ENCODE measurements at places on chromosomes 5 and 9. TPM values are rescaled to one million over a fixed set of nuclear protein-coding genes. Genes with fewer than 3 reads are reported as not detected.

IL9 gene
- not detected for total RNA-seq

DNA sequence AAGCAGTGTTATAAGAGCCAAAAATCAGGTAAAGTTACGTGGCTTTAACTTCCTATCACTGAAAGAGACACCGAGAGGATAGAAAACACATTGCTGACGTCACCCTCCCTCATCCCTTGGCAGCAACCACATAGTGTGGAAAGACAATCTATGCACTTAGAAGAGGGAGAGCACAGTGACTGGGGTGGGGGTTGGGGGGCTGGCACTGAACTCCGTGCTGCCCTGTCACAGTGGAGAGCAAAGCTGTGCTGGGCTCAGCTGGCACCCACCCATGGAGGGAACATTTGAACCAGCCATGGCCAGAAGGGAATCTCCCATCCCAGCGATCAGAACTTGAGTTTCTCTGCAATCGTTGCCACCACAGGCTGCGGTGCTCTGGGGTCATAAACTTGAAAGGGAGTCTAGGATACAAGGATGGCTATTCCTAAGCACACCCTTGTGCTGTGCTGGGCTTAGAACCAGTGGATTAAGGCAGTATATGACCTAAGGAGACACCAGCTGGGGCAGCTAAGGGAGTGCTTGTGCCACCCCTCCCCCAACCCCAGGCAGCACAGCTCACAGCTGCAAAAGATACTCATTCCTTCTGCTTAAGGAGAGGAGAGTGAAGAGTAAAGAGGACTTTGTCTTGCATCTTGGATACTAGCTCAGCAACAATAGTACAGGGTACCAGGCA, 73.4 kb downstream of the KIAA0825 start:
- DNase-seq, result no peak

IFNA2 gene
- total RNA-seq, result not detected

NPR2 gene
- 10.7 TPM for total RNA-seq

AGXT2 gene
- total RNA-seq, result not detected

ZNF366 gene
- not detected for total RNA-seq

- no peak for DNase-seq
Measured at GRCh38 chr9:127535834-127536233, 76.2 kb upstream of the STXBP1 start.

- no peak for DNase-seq
Measured at GRCh38 chr5:151954255-151954654, 29.6 kb upstream of the GLRA1 start.

- no peak for DNase-seq
Measured at GRCh38 chr9:71725590-71726338, 42.5 kb downstream of the CEMIP2 start.

GRCh38 chr5:14945450-14945849, 73.9 kb upstream of the ANKH start:
- DNase-seq, result no peak

DNA sequence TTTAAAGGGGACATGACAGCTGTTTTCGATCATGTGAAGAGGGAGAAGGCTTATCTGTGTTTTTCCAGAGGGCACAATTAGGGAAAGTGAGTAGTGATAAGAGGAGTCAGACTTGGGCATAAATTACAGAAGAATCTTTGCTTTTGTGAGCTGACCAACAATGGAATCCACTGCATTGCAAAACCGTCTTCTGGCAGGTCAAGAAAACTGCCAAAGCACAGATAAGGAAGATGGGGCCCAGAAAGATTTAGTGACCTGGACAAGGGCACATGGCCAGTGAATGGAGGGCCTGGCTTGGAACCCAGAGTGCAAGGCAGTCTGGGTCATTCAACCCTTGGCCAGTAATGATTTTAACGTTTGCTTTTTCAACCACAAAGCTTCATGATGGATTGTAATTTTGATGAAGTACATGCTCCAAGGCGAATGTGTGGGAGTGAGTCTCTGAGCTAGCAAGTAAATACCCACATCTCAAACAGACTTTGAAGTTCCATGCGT, 153.2 kb upstream of the MAST4 start:
- DNase-seq, result no peak

DNA sequence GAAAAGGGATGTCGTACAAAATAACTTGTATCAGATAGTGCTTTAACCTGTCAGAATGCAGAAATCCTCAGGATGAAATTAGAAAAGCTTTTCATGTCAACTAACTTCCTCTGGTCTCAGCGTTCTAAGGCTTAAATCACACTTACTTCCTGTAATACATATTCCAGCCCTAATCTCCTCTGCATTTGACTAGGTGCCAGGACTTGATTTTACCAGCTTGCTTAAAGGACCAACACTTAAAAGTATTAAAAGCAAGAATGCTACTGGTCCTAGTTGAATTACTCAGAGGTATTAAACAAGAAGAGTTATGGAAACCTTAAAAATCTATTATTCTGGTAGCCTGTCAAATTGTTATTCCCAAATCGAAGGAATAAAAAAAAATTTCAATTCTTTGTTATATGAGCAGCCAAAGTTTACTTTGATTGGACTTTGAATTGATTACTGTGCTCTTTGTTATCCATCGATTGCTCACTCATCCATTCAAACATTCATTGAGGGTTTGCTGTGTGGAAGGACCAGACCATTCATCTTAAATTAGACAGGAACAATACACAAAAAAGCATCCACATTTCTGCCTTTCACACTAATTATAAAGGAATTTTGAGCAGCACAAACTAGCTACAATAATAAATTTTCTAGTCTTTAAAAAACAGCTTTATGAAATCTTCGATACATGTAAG, 108.7 kb downstream of the MUSK start:
- DNase-seq, result no peak

GRCh38 chr5:101271416-101271815, 368.3 kb upstream of the ST8SIA4 start:
- no peak for DNase-seq

C5orf58 gene
- not detected for total RNA-seq

DNA sequence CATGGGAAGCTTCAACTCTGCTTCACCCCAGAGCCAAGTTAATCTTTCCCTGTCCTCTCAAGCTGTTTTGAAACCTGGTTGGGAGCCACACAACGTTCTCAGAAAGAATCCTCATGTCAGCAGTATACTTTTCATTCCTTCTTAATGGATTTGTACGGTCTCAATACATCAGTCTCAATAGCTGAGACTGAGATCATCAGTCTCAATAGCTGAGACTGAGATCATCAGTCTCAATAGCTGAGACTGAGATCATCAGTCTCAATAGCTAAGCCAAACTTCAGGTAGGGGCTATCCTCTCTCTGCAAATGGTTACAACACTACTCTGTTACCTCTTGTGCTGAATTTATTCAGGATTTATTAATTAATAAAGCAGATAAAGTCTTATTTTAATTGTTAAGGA, 1317.4 kb upstream of the CDH9 start:
- no peak for DNase-seq

TIFAB gene
- not detected for total RNA-seq

GRCh38 chr5:65455064-65455463, 26.7 kb downstream of the ADAMTS6 start:
- DNase-seq, result no peak

LRRC19 gene
- not detected for total RNA-seq

GRCh38 chr9:11148189-11148588, 535.4 kb upstream of the PTPRD start:
- DNase-seq, result no peak
